Neural progenitor cell (in vitro differentiated cells): ENCODE measurements at places on chromosomes 13 and 19.

GRCh38 chr19:55940306-55940705 is 7.3 kb upstream of the NLRP8 start:
- DNase-seq, result no peak

- DNase-seq, result peak; percentile 24
These were observed 1.1 kb upstream of the APOE start for GRCh38 chr19:44904426-44904994.

DNA sequence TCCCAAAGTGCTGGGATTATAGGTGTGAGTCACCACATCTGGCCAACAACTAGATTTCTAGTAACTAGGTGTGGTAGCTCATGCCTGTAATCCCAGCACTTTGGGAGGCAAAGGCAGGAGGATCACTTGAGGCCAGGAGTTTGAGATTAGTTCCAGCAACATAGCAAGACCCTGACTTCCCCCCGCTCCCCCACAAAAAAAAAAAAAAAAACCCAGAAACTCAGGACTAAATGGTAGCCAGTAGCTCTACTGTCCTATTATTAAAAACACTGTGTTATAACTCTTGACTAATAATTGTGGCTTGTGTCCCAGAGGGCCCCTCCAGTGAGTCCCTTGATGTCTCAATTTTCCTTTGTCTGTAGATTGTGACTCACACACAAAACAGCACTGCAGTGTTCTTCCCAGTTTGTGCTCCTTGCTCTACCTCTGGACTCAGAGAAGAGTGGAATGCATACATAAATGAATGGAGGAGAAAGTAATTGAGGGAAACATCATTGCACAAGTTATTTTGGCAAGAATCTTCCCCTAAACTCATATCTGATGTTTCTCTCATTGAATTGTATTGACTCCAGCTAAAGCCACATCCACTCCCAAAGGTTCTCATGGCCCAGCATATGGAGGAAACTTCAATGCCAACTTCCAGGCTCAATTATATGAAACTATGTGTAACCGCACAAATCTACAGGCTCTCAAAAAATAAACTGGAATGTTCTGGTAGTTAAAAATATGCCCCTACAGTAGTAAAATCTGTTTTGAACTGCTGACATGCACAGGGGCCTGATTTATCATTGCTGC is 8.8 kb downstream of the TPT1 start:
- no peak for DNase-seq

DNA sequence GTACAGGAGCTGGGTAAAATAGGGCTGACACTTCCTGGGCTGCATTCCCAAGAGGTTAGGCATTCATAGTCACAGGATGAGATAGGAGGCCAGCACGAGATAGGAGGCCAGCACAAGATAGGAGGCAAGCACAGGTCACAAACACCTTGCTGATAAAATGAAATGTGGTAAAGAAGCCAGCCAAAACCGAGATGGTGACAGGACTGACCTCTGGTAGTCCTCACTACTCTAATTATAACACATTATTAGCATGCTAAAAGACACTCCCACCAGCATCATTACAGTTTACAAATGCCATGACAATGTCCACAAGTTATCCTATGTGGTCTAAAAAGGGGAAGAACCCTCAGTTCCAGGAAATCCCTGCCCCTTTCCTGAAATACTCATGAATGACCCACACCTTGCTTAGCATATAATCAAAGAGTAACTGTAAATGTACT is 20.9 kb upstream of the IGSF23 start:
- DNase-seq, result no peak

GRCh38 chr19:3336680-3337523 is 29.5 kb upstream of the NFIC start:
- no peak for DNase-seq

DNA sequence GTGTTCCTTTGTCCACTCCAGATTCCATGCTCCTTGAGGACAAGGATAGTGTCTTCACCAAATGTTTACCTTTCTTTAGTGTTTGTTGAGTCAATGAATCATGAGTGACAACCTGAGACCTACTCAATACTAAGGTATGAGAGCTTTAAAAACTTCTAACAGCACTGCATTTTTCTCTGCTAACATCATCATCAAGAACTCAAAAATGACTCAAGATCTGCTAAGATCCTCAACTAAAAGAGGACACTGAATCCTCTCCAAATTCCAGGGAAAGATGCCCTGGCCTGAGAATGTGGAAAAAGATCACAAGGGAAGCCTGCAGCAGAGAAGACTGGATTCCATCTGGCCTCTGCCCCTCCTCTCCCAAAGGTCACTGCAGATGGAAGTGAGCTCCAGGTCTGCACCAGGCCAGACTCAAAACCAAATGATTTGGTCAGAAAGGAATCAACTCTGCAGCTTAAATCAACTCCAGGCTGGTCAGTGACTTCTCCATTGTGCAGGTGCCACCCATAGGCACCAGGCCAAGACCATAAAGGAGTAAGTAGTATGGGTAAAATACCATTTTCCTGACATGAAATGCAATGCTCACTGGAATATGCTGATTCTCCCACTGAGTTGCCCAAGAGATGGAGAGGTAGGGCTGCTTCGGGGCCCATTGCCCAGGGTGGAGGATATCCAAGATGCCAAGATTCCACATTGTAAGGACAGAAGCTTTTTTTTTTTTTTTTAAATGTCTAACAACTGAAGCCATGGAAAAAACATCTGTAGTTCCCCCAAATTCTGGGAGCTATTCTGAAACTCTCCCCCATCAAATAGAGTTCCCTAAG is 89.5 kb upstream of the DOCK9 start:
- DNase-seq, result no peak

- DNase-seq, result no peak
These were observed 689.3 kb downstream of the UQCRFS1 start for GRCh38 chr19:28523619-28524018.
